RWPE2 (cell line): ENCODE measurements at places on chromosomes 1 and 21.

DNA sequence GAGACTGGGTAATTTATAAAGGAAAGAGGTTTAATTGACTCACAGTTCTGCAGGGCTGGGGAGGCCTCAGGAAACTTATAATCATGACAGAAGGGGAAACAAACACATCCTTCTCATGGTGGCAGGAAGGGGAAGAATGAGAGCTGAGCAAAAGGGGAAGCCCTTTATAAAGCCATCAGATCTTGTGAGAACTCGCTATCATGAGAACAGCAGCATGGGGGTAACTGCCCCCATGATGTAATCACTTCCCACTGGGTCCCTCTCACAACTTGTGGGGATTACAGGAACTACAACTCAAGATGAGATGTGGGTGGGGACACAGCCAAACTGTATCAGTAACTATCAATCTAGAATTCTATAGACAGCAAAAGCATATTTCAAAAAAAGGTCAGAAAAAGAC lies 64.7 kb upstream of the ACTRT2 start:
- no peak for DNase-seq

DNA sequence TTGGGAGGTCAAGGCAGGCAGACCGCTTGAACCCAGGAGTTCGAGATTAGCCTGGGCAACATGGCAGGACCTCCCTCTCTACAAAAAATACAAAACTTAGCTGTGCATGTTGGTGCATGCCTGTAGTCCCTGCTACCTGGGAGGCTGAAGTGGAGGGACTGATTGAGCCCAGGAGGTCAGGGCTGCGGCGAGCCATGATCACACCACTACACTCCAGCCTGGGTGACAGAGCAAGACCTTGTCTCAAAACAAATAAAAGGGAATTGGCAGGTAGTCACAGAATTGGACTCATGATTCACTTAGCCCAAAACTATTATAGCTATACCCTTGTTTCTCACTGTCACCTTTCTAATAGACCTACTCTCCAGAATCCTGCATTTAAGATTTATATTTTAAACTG lies 5.5 kb downstream of the TADA1 start:
- no peak for DNase-seq

DNA sequence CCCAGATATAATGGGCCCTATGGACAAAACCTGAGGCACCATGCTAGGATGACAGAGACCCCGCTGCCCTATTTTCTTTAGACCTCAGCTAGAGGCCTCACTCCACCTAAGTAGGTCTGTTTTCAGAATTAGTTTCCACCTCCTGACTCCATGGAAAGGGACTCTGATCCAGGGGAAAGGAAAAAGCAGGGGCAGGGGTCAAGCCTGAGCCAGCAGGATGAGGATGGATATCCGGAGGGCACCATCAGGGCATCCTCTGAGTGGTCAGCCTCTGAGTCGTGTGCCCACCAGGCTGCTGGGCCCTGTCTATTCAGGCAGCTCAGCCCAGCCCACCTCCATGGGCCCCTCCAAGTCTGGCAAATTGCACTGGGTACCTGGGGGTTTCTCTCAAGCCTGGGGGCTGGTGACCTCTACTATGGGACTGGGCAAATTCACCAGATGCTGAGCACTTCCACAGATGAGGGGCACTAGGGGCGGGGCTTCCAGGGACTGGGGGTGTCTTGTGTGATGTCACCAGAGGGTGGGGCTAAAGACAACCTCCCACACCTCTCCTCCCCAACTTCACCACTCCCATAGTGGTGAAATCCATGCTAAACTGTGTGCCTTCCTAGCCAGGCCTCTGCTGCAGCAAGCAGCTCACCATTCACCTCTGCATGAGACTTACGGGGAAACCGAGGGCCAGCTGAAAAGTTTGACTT lies 5.5 kb downstream of the PAQR7 start:
- DNase-seq: peak; percentile 43

GRCh38 chr1:48756683-48757316 lies 19.9 kb downstream of the BEND5 start:
- no peak for DNase-seq

- DNase-seq: no peak
Measured at GRCh38 chr1:17569200-17570139, 30.0 kb downstream of the ARHGEF10L start.

GRCh38 chr1:145964328-145965118 lies at the start of the genes ANKRD34A and POLR3GL:
TSS of gene ANKRD34A (minus strand) at chr1:145964575. CDS start at chr1:145961759, 2,816 bp downstream.
TSS of gene POLR3GL (plus strand) at chr1:145964690. CDS start at chr1:145974866, 10,176 bp downstream.
- peak; percentile 94 for DNase-seq

GRCh38 chr1:55848906-55849305 lies 633.7 kb upstream of the USP24 start:
- DNase-seq: no peak
